Stimulated activated CD8-positive, alpha-beta memory T cell treated with anti-CD3 and anti-CD28 coated beads, Interleukin-2, amount 100 ng/mL, for 48 hours (primary cell): ENCODE measurements at places on chromosomes 12 and 14.

GRCh38 chr12:45416126-45416525 lies 200.2 kb downstream of the ANO6 start:
- no peak for DNase-seq

GRCh38 chr12:120101182-120101581 lies 15.4 kb downstream of the RAB35 start:
- no peak for DNase-seq

DNA sequence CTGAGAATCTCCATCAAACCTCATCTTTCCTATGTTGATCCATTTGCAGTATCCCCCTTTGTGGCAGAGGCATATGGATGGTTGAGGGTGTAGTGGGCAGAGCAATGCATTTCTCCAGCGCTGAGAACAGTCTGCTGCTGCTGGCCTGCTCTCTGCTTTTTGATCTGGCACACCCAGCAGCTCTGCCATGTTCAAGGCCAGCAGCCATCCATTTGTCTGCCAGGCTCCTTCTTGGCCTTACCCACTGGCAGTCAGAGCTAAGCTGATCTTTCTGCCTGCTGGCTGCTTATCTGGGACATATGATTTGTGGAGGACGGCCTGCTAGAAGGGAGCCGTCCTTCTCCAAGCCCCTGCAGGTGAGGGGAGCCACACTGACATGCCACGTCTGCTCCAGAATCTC lies 17.0 kb downstream of the NPC2 start:
- no peak for DNase-seq

- no peak for DNase-seq
These were observed 897.9 kb downstream of the BCL11B start for GRCh38 chr14:98374136-98374535.

- DNase-seq: no peak
These were observed 25.2 kb upstream of the NTN4 start for GRCh38 chr12:95815632-95816212.

DNA sequence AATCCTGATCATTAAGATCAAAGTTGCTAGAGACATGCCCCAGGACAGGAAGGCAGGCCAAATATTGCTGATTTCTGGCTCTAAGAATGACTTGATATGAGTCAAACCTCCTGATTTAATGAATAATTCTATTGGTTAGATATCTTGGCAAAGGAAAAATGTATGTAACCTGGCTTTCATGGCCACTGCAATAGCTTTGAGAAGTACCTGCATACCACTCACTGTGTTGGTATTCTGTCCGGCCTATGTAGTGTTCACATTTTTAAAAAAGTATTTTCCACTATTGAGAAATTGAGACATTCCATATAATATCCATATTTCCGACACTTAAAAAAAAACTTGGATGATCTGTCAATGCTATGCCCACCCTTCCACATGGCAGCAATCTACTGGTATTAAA lies 283.1 kb upstream of the SOX5 start:
- DNase-seq: no peak

GRCh38 chr14:39868949-39869348 lies 436.7 kb upstream of the FBXO33 start:
- no peak for DNase-seq

DNA sequence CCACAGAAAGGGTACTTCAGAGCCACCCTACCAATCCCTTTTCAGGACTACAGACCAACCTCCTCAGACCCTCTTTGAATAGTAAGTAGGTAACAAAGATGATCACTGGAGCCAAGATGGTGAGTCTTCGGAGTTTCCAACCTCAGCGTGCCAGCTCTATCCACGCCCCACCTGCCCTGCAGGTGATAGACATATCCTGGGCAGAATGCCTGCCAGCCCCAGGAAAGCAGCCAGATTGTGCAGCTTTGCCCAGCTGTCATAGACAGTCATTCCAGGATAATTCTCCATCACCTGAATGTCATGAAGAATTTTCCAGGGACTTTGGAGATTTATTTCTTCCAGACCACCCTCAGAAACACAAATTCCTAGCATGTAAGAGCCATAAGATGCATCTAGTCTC lies 434.4 kb downstream of the RGS6 start:
- no peak for DNase-seq
